ENCODE measurements at places on chromosomes 3 and 15. TPM values are rescaled to one million over a fixed set of nuclear protein-coding genes. Genes with fewer than 3 reads are reported as not detected.

Gene ROBO2
- total RNA-seq: not detected

DNA sequence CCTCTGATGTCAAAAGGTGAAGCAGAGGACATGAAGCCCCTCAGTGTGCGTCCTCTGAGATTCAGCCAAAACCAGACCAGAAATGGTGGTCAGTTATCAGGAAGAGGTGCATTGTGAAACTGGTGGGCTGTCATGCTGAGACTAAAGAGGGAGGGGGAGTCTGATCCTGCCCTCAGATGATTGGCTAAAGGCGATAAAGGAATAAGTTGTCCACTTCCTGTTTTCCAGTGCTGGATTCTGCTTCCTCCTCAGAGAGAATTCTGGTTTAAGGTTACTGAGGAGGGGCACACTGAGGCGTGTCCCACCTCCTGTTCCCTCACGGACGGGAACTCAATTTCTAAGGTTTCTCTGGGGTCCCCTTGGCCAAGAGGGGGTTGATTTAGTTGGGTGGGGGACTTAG is 97.0 kb upstream of the UBE3A start:
- H3K4me1 ChIP-seq: no peaks in the 10 kb centered on the region
- no peaks in the 10 kb centered on the region for H3K36me3 ChIP-seq
- H3K27me3 ChIP-seq: no peaks in the 10 kb centered on the region
- H3K27ac ChIP-seq: no peak overlapping the region
- DNase-seq: no peak
- H3K4me3 ChIP-seq: no peak overlapping the region

DNA sequence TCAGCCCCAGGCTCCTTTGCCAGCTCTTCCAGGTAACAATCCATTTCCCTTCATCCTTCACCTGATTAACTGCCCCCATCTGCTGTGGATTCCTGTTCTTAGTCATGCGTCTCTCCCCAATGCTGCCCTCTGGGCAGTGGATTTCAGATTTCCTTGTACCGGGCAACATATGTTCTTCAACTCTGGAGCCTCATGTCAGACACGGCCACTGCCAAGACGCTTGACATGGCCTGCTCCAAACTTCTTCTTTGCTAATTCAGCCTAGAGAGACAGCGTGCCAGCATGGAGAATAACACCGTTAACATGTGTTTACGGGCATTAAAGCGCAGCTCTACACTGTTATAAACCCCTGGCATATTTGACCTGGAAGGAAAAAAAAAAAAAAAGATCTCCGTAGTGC is 1035.1 kb upstream of the NR2F2 start:
- no peak overlapping the region for H3K4me3 ChIP-seq
- H3K27me3 ChIP-seq: peaks cover 59% of the 10 kb centered on the region
- no peaks in the 10 kb centered on the region for H3K36me3 ChIP-seq
- H3K4me1 ChIP-seq: peaks cover 16% of the 10 kb centered on the region
- DNase-seq: no peak

Gene MINDY2
- 17.5 TPM for total RNA-seq

Gene SATB1
- total RNA-seq: 323 TPM

- peaks cover 63% of the 10 kb centered on the region for H3K36me3 ChIP-seq
- peaks cover 4% of the 10 kb centered on the region for H3K4me1 ChIP-seq
- DNase-seq: no peak
Observed at GRCh38 chr3:57646723-57647122, 46.2 kb downstream of the DENND6A start.

- H3K27ac ChIP-seq: no peak overlapping the region
- H3K4me1 ChIP-seq: no peaks in the 10 kb centered on the region
- H3K27me3 ChIP-seq: no peaks in the 10 kb centered on the region
- H3K4me3 ChIP-seq: no peak overlapping the region
- DNase-seq: no peak
Observed at GRCh38 chr3:126956866-126957650, 25.9 kb upstream of the PLXNA1 start.

Gene ZCWPW2
- 0.37 TPM for total RNA-seq

DNA sequence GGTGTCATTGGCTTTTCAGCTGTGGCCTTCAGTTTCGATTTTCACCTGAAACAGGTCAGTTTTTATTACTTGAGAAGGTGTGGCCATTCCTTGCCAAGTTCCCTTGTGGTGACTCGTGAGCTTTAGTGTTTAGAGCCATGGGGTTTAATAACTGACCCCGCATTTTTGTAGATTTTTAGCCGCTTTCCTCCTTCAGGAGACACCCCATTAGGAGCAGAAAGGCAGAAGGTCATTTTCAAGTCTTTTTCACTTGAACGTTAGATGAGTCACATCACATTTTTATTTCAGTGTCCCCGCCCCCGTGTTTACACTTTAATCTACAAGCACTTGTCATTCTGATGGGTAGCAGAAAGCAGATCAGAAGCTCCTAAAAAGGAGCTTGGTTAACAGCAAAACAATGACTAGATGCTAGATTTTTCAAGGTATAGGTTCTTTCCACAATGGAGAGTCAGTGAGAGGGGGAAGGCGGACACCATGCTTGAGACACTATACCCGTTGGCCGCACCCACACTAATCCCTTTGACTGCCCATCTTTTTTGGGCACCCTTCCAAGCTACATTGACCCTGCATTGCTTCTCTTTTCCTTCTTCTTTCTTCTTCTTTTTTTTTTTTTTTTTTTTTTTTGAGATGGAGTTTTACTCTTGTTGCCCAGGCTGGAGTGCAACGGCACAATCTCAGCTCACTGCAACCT is 132.7 kb downstream of the GHSR start:
- DNase-seq: no peak
- no peak overlapping the region for H3K27ac ChIP-seq
- no peak overlapping the region for H3K4me3 ChIP-seq

Gene GOLGA6L22
- total RNA-seq: not detected

Gene SPSB4
- total RNA-seq: not detected

DNA sequence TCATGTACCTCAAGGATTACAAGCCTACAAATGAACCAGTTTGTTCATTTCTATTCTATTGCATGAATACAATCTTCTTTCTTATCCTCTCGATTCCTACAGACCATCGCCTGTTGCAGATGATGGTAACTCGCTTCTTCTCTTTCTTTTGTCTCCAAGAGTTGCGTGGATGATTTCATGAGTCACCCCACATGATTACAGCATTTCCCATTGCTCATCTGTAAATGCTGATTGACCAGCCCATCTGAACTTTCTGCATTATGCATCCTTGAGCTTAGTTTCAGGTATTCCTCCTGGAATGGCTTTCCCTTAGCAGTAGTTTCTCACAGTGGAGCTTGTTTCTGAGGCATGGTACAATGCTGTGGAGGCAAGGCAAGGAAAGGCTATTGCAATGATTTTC is 109.6 kb upstream of the TOPAZ1 start:
- H3K27me3 ChIP-seq: peaks cover 22% of the 10 kb centered on the region
- no peak overlapping the region for H3K27ac ChIP-seq
- H3K36me3 ChIP-seq: no peaks in the 10 kb centered on the region
- peaks cover 30% of the 10 kb centered on the region for H3K4me1 ChIP-seq

GRCh38 chr15:44532689-44533088 is 4.3 kb upstream of the EIF3J start:
- H3K4me3 ChIP-seq: no peak overlapping the region
- no peaks in the 10 kb centered on the region for H3K27me3 ChIP-seq
- no peak for DNase-seq
- peak overlapping the region; percentile 74 for H3K27ac ChIP-seq

DNA sequence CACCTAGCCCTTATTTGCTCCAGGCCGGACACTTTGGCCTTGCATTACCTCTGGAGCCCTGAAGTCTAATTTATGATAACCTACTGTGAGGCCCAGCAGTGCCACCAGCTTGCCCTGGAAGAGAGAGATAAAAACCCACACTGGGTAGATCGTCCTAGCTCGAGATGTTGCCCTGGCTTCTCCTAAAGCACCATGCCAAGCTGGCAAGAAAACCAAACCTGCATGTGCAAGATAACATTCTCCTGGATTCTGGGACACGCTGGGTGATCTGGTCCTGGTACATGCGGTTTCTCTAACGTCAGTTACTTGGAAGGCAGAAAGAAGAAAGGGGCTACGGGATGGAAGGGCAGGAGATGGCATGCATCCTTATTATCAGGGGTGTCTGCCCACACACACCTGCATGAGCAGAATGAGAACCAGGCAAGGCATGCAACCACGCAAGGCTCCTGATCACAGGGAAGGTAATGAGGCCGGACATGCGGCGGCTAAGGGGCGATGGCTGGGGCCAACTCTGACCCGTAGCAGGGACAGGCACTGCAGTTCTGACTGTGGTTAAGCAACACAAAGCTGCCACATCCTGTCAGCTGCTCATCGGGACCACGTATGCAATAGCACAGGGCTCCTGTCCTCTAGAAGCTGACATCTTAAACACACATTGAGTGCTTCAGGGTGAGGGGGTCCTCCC is 73.0 kb downstream of the OXNAD1 start:
- peaks cover 47% of the 10 kb centered on the region for H3K4me1 ChIP-seq
- no peaks in the 10 kb centered on the region for H3K27me3 ChIP-seq
- H3K27ac ChIP-seq: peak overlapping the region; percentile 82
- peak; percentile 69 for DNase-seq

Gene TGM4
- total RNA-seq: not detected

Gene RASL12
- not detected for total RNA-seq

Data from activated CD4-positive, alpha-beta T cell treated with anti-CD3 and anti-CD28 coated beads, Interleukin-2, amount 10 ng/mL, durations not matched to agents 7 days and 5 days (primary cell).